ENCODE measurements at places on chromosomes 1 and 21. TPM values are rescaled to one million over a fixed set of nuclear protein-coding genes. Genes with fewer than 3 reads are reported as not detected.

GRCh38 chr1:53550201-53550741, 91.1 kb downstream of the DMRTB1 start:
- H3K36me3 ChIP-seq = no peaks in the 10 kb centered on the region
- DNase-seq = peak; percentile 80
- H3K4me1 ChIP-seq = no peaks in the 10 kb centered on the region
- H3K27me3 ChIP-seq = no peaks in the 10 kb centered on the region
- peak overlapping the region; percentile 86 for H3K27ac ChIP-seq
- H3K4me3 ChIP-seq = no peak overlapping the region

GRCh38 chr21:29390778-29391177, 92.1 kb downstream of the BACH1 start:
- H3K4me1 ChIP-seq = no peaks in the 10 kb centered on the region
- no peak for DNase-seq
- no peaks in the 10 kb centered on the region for H3K27me3 ChIP-seq
- no peaks in the 10 kb centered on the region for H3K36me3 ChIP-seq
- H3K27ac ChIP-seq = no peak overlapping the region

PADI3 gene
- not detected for total RNA-seq

SPRR2F gene
- not detected for total RNA-seq

HLX gene
- total RNA-seq = 6.9 TPM

ATP1A4 gene
- total RNA-seq = not detected
